ENCODE measurements at places on chromosomes 6 and 20.

DNA sequence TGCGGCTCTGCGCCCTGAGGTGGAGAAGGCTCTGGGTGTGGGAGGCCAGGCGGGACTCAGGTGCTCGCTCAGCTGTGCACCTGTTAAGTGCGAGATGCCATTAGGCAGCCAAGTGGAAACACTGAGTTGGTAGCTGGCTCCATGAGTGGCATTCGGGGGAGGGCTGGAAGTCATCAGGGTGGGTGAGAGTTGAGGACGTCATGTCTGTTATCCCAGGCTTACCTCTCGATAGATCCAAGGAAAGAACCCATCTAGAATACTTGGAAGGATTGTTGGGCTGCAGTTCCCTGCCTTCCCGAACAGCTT lies 41.3 kb downstream of the TAF8 start:
- DNase-seq = no peak

DNA sequence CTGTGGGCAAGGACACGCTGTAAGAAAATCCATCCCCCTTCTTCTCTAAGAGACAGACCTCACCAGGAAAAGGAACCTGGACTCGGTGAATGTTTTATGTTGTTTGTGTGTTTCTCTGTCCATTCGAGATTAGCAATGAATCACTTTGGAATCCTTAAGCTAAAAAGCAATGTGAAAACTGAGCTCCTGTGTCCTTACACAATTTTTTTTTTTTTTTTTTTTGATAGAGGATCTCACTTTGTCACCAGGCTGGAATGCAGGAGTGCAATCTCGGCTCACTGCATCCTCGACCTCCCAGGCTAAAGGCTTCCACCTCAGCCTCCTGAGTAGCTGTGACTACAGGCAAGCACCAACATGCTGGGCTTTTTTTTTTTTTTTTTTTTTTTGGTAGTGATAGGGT lies 32.1 kb downstream of the BFSP1 start:
- no peak for DNase-seq

DNA sequence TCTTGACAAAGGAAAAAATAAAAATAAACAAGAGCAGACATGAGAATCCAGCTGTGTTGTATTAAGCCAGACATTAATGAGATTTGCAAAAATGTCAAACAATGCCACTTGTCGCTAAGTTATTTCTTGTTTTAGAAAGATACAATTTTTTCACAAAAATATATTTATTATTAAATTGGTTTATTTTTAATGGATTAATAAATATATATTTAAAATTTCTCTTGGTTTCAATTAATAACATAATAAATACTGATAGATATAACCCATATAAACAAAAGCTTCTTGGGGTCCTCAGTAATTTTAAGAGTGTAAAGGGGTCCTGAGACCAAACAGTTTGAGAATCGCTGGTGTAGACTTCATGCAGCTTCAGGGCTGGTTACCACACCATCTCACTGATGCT lies 26.1 kb downstream of the TUBB2B start:
- DNase-seq = no peak

GRCh38 chr6:24872779-24873178 lies 63.0 kb downstream of the RIPOR2 start:
- no peak for DNase-seq

DNA sequence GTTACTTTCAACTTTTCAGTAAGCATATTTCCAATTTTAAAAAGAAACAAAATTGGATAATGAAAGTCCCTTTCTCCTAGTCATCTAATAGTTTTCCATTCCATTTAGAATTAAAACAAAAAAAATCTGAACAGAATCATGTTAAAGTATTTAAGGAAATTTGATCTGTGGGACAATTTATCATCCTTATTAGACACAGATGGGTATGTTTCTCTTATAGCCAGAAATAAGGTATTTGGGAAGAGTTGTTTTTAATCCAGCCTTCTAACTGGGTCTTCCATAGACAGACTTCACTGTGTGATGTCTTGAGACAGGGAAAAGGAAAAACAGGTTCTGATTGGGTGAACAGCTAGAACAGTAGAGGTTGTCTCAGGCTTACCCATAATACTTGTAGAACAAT lies 39.5 kb upstream of the STXBP5 start:
- no peak for DNase-seq

- no peak for DNase-seq
Observed at GRCh38 chr6:116364321-116364720, 6.4 kb upstream of the DSE start.

GRCh38 chr6:157985378-157986155 lies 3.9 kb downstream of the SYNJ2 start:
- DNase-seq = no peak

GRCh38 chr6:115891750-115892149 lies 168.9 kb downstream of the FRK start:
- no peak for DNase-seq

- DNase-seq = no peak
Observed at GRCh38 chr6:12134581-12134980, 122.5 kb downstream of the HIVEP1 start.

GRCh38 chr20:63860325-63861051 lies 810 bp upstream of the ABHD16B start:
- DNase-seq = no peak

- DNase-seq = no peak
Observed at GRCh38 chr20:31967830-31968249, at the start of gene XKR7. XKR7 (plus strand) TSS chr20:31968151; CDS start chr20:31968176, 25 bp downstream.

DNA sequence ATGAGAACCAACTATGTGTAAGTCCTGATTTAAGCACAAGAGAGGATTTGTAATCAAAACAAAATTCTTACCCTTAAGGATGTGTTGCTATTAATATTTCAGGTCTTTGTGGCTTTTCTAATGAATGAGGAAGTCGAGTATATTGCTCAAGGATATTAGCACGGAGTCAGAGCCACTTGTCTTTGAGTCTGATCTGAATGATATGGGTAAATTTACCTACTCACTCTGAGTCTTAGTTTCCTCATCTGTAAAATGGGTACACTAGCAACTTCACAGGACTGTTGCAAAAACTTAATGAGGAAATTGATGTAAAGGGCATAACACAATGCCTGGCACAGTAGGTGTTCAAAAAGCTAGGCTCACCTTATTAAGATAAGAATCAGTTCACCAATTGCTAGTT lies 30.0 kb upstream of the QKI start:
- DNase-seq = no peak

DNA sequence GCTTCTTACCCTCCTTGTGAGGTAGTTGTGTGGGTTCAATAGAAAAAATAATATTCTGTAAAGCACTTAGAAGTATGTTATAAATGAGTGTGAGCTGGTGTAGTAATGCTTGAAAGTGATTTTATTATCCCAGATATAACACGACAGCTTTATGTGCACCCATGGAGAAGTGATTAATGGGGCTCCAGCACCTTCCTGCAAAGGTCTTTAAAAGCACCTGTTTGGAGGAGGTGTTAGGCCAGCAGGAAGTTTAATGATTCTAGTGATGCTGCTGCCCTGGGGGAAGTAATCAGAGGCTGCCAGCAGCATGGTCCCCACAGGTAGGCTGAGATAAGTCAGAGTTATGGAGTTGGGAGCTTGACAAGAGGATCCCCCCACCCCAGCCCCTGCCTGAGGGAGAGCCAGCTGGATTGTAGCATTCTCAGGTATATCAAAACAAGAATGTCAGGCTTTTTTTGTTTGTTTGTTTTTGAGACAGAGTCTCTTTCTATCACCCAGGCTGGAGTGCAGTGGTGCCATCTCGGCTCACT lies 166.3 kb downstream of the PHACTR1 start:
- DNase-seq = no peak

- DNase-seq = no peak
Observed at GRCh38 chr6:134317471-134318131, at the start of gene SGK1. SGK1 (minus strand) TSS chr6:134318112; CDS start chr6:134317460, 652 bp downstream.

- no peak for DNase-seq
Observed at GRCh38 chr6:155228546-155229166, 35.2 kb upstream of the CLDN20 start.

GRCh38 chr6:111686249-111686931 lies 80.7 kb upstream of the TRAF3IP2 start:
- DNase-seq = no peak

- DNase-seq = no peak
Observed at GRCh38 chr20:1862663-1863053, 32.5 kb upstream of the SIRPA start.

DNA sequence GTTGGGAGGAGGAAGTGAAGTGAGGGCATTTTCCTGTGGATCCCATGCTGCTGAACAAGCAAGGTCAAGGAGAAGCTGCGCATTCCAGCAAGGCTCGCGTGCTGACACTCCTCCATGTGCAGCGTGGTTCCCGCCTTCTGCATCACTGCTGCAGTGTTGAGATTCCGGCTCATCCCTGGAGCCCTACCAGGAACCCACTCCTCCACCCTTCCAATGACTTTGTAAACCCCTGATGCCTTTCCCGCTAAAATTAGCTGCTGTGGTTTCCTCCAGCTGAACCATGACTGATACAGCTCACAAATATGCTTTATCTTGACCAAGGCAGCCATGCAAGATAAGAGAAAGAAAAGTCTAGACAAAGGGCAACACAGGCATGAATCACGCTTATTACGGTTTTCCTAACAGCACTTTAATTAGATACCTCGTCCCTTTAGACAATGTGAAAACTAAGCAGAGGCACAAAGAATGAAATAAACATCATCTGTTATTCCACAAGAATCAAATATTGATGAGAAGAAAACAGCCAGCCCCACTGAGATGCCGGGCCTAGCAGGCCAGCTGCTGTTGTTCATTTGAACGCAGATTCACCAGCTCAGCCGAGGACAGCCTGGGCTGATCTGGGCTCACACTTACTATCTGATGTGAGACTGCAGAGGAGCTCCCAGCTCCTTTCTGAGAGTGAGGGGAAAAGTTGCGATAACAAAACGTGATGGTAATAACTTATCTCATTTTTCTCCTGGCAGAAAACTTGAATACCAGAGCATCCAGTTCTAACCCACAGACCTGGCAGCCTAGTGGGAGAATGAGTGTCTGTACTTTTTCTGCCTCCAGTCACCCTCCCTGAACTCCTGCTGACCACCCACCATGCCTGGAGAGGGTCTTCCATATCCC lies 14.2 kb upstream of the BNIP5 start:
- no peak for DNase-seq

DNA sequence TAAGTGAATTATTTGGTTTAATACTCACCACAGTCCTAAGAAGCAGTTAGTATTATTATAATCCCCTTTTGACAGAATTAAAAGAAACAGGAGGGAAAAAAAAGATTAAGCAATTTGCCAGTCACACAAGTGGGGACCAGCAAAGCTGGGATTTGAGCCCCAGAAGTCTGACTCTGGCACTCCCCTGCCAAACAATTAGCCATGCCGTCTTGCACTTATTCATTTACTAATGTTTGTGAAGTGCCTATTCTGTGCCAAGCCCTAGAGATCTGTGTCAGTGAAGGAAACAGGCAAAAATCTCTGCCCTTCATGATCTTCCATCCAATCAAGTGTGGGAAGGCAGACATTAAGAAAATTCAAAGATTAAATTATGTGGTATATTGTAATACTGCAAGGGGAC lies 126.0 kb upstream of the TOP1 start:
- DNase-seq = no peak

GRCh38 chr6:99014061-99014460 lies 66.3 kb upstream of the FBXL4 start:
- no peak for DNase-seq

DNA sequence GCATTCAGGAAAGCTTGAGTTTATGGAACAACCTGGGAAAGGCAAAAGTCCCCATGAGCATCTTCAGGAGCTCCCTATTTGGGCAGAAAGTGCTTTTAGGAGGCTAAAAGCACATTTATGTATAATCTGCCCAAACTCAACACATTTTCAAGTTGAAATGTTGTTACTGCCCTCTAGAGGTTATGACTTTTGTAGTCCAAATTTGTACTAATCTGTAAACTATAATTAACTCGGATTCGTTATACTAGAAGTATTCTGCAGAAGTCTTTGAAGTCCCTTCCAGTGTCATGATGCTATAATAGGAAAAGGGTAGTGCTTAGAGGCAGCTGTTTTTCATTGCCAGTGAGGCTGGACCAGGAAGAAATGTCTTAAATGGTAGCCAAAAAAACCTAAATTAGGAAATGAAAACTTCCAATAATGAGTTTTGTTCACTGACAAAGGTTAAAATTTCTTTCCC lies 44.8 kb upstream of the EMILIN3 start:
- DNase-seq = no peak

DNA sequence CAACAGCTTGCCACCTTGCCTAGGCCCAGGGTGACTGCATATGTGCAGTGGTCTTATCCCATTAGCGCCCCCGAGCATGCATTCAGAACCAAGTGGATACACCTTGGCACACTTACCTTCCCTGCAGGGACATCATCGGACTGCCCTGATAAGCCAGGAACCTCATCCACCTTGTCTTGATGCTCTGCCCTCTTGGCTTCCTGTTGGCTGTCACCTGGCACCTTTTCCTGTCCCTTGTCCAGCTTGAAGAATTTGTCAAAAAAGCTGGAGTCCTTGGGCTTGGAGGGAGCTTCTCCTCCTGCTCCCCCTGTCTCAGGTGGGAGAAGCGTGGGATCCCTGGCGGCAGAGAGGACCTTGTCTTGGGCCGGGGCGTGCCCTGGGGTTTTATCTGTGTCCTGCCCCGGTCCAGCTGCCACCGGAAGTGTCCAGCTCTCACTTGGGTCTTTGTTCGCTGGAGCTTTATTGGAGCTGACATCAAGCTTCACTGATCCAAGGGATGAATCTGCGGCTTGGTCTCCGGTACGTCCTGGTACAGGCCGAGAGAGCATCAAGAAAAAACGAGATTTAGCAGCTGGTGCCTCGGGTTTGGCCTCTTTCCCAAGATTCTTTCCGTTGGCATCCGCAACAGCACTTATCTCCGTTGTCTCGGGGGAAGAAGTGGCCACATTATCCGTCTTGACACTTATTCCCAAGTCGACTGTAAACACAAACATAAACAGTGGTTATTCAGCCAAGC lies 42.0 kb downstream of the BCAS1 start:
- no peak for DNase-seq

- DNase-seq = no peak
Observed at GRCh38 chr6:4606821-4607704, 169.1 kb upstream of the CDYL start.

- no peak for DNase-seq
Observed at GRCh38 chr20:13121840-13122515, 99.1 kb upstream of the ISM1 start.

DNA sequence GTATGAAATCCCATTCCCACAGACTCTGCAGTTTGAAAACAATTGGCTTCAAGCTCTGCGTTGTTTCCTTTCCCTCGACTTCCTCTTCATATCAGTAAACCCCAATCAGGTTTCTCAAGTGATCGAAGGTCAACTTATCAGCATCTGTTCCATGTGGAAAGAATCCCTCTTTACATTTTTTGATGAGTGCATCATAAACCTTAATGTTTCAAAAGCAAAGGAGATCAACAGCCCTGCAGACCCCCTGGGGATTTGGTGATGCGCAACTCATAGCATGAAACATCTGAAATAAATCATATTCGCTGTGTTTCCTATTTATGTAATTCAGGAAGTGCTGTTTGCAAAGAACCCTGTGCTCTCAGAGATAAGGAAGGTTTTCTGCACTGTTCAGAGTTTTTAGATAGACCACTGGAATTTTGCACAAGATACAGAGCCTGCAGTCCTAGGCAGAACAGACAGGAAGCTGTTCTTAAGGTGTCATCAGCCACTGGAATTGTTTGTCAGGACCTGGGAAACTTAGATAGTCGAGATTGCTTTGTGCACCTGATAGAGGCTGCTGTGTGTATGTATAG lies 216.0 kb downstream of the HIVEP2 start:
- no peak for DNase-seq

GRCh38 chr20:43778375-43778774 lies 51.6 kb upstream of the GTSF1L start:
- DNase-seq = no peak

GRCh38 chr6:5840734-5841390 lies 165.9 kb downstream of the NRN1 start:
- DNase-seq = no peak

GRCh38 chr6:135604035-135604860 lies 106.7 kb upstream of the AHI1 start:
- DNase-seq = no peak

GRCh38 chr6:167774881-167775280 lies 51.8 kb upstream of the AFDN start:
- no peak for DNase-seq

Measured in stimulated activated CD4-positive, alpha-beta T cell treated with anti-CD3 and anti-CD28 coated beads, TNF-alpha, amount 100 ng/mL, for 1 hour (primary cell).